ENCODE measurements at places on chromosomes 6 and 20.

GRCh38 chr6:101527467-101527866 is 134.0 kb downstream of the GRIK2 start:
- no peak for DNase-seq

GRCh38 chr6:152121910-152122309 is 314.4 kb downstream of the ESR1 start:
- DNase-seq, result no peak

DNA sequence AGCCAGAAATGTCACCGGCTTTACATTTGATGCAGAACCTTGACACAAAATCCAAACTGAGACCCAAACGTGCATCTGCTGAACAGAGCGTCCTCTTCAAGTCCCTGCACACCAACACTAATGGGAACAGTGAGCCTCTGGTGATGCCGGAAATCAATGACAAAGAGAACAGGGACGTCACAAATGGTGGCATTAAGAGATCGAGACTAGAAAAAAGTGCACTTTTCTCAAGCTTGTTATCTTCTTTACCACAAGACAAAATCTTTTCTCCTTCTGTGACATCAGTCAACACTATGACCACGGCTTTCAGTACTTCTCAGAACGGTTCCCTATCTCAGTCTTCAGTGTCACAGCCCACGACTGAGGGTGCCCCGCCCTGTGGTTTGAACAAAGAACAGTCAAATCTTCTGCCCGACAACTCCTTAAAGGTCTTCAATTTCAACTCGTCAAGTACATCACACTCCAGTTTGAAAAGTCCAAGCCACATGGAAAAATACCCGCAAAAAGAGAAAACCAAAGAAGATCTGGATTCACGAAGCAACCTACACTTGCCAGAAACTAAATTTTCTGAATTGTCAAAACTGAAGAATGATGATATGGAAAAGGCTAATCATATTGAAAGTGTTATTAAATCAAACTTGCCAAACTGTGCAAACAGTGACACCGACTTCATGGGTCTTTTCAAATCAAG is 108.4 kb downstream of the RTN4IP1 start:
- DNase-seq, result peak; percentile 67

- DNase-seq, result no peak
Measured at GRCh38 chr6:37636116-37636515, 61.6 kb downstream of the MDGA1 start.

- no peak for DNase-seq
Measured at GRCh38 chr20:38649275-38649891, 47.8 kb downstream of the ARHGAP40 start.

- DNase-seq, result no peak
Measured at GRCh38 chr6:132730560-132730959, 16.7 kb upstream of the VNN1 start.

DNA sequence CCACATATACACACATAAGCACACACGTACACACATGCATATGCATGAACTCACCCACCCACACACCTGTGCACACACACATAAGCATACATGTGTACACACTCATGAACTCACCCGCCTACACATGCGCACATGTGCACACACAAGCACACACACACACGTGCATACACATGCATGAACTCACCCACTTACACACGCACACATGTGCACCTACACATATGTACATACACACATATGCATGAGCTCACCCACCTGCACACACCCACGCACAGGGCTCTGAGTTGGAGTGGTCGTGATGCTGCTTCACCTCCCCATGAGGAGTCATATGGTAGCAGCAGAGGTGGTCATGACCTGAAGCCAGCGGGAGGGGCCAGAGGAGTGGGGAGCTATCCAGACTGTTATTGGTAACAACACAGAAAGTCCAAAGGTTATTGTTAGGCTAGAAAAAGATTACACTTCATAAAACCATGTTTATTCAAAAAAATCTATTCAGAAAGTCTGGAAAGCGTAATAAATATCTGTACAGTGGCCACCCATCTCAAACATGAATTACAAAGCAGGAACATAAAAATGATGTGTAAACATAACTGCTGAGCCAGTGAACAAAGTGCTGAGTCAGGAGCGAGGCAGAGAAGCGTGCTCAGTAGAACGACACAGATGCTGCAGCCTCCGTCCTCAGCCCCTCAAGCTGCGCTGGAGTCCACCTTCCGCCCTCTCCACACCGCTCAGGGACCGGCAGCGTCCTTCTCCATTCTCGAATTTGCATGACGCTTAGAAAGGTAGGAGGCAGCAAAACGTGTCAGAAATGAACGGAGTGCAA is 26.4 kb upstream of the MPC1 start:
- no peak for DNase-seq

DNA sequence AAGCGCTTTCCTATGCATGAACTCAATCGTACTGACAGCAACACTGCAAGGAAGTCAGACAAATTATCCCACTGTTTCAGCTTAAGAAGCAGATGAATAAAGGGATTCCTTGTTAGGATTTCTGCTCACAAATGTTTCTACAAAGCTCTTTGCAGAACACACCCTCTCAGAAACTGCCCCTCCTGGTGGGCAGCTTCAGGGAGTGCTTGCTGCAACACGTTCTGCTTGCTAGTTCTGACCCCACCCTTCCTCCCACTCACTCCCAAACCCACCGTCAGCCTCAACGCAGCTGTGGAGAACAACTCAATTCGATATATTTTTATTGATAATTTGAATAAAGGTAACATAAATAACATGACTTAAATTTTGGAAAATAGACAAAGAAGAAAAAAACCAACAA is 250.8 kb upstream of the PRDM1 start:
- no peak for DNase-seq

- DNase-seq, result no peak
Measured at GRCh38 chr20:5675103-5676091, 74.8 kb upstream of the SHLD1 start.

DNA sequence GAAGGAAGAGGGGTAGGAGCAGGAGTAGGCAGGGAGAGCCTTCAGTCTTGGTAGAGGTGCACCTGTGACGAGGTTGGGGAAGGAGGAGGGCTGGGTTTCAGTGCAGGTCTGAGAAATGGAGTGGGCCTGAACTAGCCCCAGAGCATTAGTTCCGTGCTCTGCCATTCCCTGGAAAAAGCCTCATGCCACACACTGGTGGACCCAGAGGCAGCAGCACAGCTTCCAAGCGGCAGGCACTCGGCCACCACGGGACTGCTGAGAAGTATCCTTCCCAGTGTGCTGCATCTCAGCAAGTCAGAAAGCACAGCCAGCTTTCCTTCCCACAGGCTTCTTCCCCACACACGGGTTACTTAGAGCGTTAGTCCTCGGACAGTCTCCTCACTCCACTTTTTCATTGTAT is 77.3 kb upstream of the KIF25 start:
- no peak for DNase-seq

GRCh38 chr6:29681811-29682210 is 859 bp upstream of the ZFP57 start:
- DNase-seq, result no peak

GRCh38 chr20:52601295-52601971 is 370.7 kb upstream of the TSHZ2 start:
- DNase-seq, result no peak

GRCh38 chr6:163806755-163807499 is 392.4 kb downstream of the QKI start:
- no peak for DNase-seq

- DNase-seq, result no peak
Measured at GRCh38 chr20:44306927-44307326, 4.1 kb downstream of the FITM2 start.

DNA sequence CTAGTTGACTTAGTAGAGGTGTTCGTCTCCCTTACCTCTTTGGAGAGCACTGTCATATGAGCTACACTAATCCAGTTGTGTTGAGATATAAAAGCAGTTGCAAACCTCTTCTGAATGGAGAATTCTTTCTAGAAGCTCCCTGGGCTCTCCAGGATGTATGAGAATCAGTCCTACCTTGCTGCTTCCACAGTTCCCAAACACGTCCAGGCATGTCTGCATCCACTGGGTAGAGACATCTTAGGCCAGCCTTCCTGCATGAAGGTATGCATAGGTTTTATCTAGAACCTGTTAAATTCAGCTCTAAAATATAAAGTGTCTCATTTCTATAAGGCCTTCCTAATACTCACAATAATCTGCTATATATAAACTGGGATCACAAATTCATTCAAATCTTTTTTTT is 297.7 kb downstream of the CDC5L start:
- no peak for DNase-seq

GRCh38 chr20:35319871-35320197 is 27.6 kb upstream of the FAM83C start:
- DNase-seq, result no peak

DNA sequence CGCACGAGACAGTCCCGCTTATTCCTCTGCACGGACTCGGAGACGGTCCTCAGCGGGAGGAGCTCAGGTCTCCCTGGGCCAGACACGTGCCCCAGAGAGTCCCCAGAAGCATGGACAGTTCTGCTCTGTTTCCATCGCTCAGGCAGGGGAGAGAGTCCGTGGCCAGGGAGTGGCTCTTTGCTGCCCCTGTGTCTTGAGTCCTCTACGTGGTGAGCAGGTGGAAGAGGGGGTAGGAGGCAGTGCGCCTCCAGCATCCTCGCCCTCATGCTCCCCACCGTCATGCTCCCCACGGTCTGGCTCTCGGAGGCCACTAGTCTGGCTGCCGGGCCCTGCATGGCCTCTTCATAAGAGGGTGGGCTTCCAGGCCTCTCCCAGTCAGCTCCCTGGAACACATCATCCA is 8.9 kb downstream of the TAGAP start:
- no peak for DNase-seq

GRCh38 chr6:113060664-113061063 is 713.5 kb downstream of the RFPL4B start:
- DNase-seq, result no peak

- no peak for DNase-seq
Measured at GRCh38 chr6:73801652-73802268, 105.8 kb downstream of the CD109 start.

DNA sequence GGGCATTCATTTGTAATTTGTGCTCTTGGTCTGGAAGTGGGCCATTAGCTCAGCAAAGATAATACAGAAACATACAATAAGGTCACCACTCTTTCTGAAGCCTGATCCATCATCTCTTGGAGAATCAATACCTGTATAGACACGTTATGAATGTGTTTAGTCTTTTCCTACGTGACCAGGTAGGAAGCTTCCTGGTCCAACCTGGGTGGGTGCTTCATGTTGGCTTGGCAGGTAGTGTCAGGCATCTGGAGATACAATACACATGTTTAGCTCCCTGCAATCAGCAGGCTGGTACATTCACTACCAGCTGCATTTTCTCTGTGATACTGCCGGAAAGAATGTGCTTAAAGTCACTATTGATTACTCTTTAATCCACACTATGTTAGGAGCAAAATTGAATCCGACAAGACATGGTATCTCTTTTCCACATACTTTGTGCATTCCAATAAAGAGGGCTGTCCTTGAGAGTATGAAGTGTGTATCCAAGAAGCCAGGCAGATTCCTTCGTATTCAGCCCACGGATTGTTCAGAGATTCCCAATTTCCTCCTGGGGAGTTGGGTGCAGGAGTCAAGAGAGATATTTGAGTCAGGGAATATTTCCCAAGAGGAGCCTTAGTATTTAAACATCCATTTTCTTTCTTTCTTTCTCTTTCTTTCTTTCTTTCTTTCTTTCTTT is 49.9 kb upstream of the RANBP9 start:
- no peak for DNase-seq

- no peak for DNase-seq
Measured at GRCh38 chr6:31945507-31946369, at the start of gene CFB. TSS of gene CFB (plus strand) at chr6:31946095. CDS start at chr6:31946222, 127 bp downstream.

- no peak for DNase-seq
Measured at GRCh38 chr6:5665173-5665572, 341.6 kb downstream of the NRN1 start.

DNA sequence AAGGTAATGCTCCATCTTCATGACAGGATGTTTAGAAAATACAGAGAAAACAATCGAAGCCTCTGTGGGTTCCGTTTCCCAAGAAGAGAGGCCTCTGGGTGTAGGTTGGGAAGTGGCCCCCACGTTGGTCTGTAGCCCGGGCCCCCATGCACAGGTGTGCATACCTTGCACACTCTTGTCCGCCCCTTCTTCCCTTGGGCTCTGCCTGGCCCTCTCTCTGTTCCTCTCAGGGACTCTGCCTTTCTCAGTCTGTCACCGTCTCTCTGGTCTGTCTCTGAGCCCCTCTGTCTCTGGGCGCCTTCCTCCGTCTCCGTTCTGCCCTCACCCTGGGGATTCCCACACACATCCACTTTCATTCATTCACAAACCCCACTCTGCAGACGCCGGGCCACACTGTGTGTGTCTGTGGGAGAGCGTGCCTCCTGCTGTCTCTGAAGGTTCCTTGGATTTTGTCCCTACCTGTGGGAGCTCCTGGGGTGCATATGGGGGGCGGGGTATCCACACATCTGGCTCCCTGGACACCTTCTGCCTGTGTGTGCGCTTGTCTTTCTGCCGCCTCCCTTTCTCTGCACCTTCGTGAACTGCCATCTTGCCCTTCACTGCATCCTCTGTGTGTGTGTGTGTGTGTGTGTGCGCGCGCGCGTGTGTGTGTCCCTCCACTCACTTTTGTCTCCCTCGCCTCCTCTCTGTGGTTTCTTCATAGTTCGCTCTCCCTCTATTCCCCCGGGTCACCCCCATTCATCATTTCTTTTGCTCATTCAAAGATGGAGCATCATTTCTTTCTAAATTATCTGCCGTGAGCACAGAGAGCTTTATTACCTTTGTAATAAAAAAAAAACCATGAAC is 75.3 kb downstream of the SRC start:
- DNase-seq, result no peak

DNA sequence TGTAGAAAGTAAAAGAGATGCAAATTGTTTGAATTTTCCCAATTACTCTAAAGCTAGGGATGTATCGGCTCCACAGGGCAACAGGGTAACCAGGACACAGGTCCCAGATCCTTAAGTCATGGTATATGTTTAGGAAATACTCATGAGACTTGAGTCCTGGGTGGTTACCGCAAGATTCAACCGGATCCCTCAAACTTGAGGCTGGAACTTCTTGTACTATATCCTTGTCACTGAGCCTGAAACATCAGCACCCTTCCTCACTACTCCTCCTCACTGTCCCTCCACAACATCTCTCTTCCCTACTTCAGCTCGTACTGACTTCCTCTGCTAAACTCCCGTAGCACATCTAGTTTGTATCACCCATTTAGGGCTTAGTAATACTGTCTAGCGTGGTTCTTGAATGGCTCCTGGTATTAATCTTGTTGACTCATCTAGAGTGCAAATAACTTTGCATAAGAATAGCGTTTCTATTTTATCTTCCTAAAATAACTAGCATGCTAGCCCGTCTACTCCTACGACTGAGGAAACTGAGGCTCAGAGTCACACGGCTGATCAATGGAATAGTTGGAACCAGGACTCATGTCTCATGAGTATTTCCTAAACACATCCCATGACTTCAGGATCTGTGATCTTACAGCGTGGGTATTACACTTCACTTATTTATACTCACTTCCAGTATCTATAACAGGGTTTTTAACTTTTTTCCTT is 72.1 kb downstream of the FILIP1 start:
- no peak for DNase-seq

GRCh38 chr6:89580997-89581666 is 57.4 kb downstream of the LYRM2 start:
- no peak for DNase-seq

- no peak for DNase-seq
Measured at GRCh38 chr20:13865791-13866351, 81.0 kb downstream of the NDUFAF5 start.
